GF-D8 (cell line): ENCODE measurements at places on chromosomes 13 and 19.

DNA sequence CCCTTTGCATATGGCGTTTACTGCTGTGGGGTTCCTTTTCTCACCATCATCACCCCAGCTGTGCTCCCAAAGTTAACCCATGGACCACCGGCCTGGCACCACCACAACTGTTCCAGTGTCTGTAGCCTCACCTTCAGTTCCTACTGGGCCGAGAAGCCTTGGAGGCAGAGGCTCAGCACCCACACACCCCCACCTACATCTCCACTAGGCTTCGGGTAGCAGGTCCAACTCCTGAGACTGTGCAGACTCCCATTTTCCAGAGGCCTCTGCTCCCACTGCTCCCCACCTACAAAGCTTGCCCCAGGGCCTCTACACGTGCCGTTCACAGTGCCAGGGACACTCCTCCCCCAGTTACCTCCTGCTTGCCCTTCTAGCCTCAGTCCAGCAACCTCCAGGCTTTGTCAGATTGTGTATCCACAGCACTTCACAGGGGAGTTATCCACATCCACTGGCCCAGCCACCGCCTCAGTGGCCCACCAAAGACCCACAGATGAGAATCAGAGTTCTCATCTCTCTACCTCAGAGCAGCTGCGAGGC lies 14.1 kb downstream of the SLC27A5 start:
- no peak for DNase-seq

DNA sequence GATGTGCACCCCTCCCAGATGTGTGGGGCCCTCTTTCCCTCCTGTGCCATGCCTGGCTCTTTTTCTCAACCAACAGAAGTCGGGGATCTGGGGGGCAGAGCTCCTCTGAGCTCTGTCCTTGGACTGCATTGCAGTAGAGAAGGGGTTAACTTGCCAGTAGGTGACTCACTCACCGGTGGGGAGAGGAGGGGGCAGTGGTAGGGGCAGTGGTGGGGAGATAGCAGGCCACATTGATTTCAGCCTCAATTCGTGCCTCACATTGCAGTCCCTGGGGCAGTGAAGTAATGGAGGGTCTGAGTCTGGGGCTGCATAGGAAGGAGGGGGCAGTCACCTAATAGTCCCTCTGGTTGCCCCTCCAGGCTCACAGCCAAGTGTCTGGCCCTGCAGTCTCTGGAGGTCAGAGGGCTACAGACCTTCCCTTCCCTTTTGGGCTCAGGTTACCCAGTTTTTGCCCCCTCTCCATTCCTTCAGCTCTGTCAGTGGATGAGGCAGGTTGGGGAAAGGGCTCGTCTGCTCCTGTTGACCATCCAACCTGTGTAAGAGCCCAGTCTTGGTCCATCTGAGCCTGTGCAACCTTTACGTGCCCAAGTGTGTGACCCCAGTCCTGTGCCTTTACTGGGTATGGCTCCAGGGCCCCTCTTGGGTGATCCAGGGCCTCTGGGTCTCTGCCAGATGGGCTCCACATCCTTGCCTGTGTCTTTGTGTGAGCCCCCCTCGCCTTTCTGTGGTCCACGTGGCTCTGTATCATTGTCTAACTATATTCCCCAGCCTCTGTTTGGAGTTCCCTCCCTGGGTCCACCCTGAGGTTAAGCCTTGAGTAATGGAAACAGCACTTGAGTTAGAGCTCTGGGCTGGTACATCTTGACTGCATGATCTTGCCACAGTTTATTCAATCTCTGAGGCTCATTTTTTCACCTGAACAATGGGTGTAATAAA lies 13.0 kb downstream of the CIC start:
- DNase-seq = no peak

GRCh38 chr13:109979228-109979627 lies 192.8 kb upstream of the IRS2 start:
- no peak for DNase-seq

DNA sequence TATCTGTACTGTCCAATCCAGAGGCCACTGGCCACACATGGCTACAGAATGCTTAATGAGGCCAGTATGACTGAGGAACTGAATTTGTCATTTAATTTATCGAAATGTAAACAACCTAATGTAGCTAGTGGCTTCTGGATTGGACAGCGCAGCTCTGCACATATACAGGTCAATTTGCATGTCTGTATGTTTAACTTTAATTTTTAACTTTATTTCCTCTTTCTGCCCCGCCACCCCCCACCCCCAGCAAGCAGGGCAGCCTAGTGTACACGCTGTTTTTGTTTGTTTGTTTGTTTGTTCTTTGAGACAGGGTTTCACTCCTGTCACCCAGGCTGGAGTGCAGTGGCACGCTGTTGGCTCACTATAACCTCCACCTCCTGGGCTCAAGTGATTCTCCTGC lies 15.5 kb downstream of the ZSWIM9 start:
- no peak for DNase-seq

GRCh38 chr13:70253834-70254233 lies 145.6 kb upstream of the KLHL1 start:
- DNase-seq = no peak
